GM12865 (cell line): ENCODE measurements at places on chromosomes 1 and 21.

GRCh38 chr1:94974824-94975223 is 47.9 kb upstream of the CNN3 start:
- no peak for DNase-seq

GRCh38 chr1:11704691-11705475 is 13.4 kb downstream of the DRAXIN start:
- no peak for DNase-seq

GRCh38 chr1:107430540-107431228 is 289.8 kb downstream of the NTNG1 start:
- peak; percentile 82 for DNase-seq

GRCh38 chr1:68358439-68358838 is 91.3 kb downstream of the RPE65 start:
- DNase-seq = peak; percentile 6

DNA sequence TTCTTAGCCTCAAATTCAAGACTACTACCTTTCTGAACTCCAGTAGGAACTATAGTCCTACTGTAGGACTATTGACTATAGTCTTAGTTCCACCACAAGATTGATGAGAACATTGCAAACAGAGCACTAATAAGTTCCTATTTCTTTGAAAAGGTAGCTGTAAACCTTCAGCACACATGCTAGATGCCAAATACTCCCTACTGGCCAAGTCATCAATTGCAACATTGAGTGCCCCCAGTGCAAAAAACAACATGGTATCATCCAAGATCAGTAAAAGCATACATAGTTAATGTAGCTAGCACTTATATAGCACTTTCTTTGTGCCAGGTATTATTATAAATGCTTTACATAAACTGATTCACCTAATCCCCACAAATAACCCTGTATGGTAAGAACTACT is 99.8 kb downstream of the MRPL39 start:
- peak; percentile 74 for DNase-seq

GRCh38 chr21:44701541-44701940 is 4.6 kb downstream of the KRTAP10-12 start:
- DNase-seq = no peak

DNA sequence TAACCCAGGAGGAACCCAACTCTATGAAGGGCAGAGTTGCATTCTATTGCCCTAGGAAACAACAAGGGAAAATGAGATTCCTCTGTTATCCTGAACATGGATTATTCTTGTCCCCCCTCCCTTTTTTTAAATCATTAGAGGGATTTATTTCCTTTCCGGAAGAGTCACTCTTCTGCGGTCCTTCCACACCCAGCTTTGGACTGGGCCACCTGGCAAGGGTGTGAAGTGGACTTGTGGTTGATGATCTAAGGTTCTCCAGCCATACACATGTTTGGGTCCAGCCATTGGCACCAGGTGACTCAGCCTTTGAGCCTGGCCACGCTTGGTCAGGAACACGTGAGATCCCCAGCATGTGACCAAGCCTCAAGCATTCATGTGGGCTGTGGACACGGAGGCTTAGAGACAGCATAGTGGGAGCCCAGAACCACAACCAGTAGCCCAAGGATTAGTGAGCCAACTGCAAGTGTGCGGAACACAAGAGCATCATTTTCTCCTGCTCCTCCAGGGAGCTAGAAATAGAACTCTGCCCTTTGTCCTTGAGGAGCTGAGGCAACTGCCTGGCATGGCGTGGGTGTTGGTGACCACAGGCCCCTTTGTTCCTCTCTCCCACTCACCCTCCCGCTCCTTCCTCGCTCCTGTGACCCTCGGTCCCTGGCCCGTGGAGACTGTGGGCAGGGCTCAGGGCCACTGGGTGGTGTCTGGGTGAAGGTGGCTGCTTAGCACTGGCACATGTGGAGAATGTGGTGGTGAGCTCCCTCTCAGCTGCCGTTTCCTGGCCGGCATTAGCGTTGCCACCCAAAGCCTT is 50.1 kb downstream of the NENF start:
- no peak for DNase-seq

DNA sequence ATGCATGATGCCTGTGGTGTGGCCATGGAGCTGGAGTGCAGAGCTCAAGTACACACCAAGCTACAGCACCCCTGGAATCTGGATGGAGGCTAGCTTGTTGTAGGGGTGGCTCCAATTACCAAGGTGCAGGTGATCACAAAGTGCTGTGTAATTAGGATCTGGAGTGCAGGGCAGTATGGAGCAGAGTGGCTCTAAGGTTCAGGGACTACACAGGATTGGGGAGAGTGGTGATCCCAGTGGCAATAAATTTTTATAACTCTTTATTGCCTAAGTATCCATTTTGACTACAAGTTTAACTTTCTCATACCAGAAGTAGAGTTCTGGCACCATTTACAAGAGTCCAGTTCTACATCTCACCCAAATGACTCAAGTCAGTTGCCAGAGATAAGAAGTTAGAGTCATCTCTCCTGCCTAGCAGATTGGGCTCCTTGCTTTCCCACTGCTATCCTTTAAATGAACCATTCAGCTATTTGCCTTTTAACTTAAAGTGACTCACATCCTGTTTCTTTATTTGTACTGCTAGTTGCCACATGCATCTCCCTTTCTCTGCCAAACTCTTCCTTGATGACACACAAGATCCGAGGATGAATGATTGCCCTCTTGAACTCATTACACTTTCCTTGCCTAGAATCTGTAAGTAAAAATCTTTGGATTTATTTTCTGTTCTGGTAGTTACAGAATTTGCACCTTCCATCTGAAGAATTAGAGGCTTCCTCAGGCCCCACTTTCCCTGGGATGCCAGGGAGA is 427.2 kb downstream of the KCNT2 start:
- no peak for DNase-seq

DNA sequence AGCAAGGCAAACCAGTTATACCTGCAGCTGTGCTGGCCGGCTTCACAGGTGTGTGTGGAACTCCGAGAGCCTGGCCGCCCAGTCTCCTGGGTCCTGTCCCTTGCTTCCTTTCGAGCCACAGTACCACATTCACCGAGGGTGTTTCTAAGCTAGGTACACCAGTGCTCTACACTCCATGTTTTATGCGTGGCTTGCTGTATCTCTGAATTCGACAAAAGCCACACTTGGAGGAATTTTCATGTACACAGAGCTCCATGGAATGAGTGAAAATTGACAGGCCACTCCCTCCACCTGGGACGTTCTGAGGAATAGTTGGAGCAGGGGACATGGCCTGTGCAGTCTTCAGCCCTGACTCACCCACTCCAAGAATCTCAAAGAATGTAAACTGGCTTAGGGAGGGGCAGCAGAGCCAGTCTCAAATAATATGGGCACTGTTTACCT is 14.0 kb downstream of the ETS2 start:
- no peak for DNase-seq

- no peak for DNase-seq
Observed at GRCh38 chr1:56645677-56646305, 677 bp downstream of the PRKAA2 start.

- DNase-seq = no peak
Observed at GRCh38 chr1:227764019-227764391, 28.8 kb downstream of the SNAP47 start.

DNA sequence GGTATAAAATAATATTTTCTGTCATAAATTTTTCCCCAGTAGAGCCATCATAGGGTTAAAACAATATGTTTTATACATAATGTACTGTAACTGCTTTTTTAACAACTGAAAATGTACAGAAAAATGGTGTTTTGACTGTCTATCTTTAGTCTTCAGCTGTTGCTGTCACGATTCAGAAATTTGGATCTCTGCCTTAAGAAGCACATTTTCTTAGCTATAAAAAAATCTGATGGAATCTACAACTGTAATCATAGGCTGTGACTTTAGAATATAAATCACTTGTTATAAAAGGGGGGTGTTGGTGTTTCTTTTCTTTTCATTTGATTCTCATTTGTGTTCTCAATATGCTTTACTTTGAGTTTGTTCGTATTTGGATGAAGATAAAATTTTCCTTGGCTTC is 187.5 kb downstream of the PDE4B start:
- no peak for DNase-seq

DNA sequence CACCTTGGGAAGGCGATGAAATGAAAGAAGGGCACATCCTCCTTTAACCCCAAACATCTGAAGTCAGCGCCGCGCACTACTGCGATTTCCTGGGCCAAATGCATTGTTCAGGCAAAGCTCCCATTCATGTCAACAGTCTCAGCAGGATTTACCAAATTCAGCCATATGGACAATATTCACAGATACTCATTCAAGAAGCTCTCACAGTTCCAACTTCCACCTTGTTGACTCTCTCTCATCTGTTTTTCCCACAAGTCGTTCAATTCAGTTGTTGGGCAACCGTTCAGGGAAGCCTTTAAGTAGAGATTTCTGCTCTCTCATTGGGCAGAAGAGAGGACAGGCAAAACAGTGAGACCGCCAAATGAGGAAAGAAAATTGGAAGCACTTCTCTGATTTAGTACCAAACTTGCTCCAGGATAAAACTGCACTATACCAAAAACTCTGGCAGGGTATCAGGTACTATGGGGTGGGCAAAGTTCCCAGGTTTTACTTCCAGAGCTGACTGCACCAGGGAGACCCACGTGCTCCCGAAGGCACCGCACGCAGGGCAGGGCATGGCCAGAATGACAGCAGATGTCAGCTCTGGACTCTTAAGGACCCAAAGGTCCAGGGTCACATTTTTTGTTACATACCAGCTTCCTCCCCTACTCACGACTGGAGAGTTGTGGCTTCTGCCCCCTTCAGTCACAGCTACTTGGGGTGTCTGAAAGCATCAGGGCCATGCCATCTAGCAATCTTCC is 668.8 kb downstream of the KIF26B start:
- no peak for DNase-seq

DNA sequence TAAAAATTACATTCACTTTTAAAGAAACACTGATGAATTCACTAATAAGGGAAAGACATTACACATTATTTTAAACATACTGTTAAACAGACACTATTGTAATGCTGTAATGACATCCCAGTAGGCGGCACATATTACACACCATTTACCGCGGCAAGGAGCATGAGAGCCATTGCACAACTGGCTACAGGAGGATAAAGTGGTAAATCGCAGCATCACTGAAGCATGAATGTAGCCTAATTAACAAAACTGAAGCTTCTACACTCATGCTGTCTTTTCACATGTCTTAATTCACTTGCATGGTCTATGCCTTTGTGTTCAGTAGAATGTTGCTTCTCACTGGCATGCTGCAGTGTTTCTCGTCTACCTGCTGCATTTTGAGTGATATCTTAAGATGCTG is 1046.0 kb downstream of the MRPL39 start:
- DNase-seq = no peak

- DNase-seq = no peak
Observed at GRCh38 chr1:223737342-223737741, 25.0 kb downstream of the CAPN2 start.

GRCh38 chr1:51417496-51418383 is 87.4 kb upstream of the TTC39A start:
- no peak for DNase-seq
